HFFc6 (cell line): ENCODE measurements at places on chromosomes 12 and 14. TPM values are rescaled to one million over a fixed set of nuclear protein-coding genes. Genes with fewer than 3 reads are reported as not detected.

DNA sequence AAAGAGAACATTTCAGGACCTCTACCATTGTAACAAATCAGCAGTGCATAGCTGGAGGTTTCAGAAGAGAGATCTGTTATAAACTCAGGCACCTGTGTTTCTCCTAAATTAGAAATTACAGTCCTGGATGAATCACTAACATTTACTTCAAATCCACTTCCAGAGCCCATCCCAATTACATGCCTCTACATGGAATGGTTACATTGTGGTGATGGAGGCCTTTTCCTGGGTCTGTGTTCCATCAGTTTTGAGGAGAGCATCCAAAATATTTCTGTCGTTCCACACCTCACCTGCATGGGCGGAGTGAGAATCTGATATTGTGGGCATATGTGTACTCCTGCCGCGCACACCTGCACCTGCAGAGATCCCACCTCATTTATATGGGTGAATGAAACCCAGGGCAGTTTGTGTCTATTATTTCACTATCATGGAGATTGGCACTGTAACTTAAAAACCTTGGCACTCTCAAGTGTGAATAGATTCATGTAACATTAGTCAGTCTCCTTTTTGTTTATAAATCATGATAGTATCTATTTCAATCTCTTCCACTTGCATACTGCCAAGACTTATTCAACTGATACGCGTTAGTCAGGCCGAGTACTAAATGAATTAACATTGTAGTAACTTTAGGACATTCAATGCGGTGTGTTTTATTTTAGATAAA lies 215.1 kb upstream of the FAR2 start:
- DNase-seq, result no peak

DNA sequence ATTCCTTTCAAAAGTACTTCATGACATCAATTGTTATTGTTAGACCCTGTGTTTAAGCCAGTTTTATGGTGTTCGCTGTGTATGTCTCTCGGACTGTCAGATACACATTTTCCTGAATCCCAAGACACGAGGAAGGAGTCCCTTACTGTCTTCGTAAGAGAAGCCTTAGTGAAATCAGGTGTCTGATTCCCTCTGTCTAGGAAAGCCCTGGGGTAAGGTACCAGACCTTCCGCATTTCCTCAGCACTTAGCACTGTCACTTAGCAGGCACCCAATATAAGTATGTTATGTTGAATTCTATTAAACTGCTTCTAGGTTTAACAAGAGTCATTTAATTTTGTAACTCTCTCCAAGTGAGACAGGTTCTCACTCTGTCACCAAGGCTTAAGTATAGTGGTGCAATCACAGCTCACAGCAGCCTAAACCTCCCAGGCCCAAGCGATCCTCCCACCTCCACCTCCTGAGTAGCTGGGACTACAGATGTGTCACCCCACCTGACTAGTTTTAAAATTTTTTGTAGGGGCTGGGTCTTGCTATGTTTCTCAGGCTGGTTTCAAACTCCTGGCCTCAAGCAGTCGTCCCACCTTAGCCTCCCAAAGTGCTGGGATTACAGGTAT lies 111.0 kb downstream of the BBS10 start:
- no peak for DNase-seq

GRCh38 chr12:103444983-103445382 lies 50.8 kb downstream of the C12orf42 start:
- DNase-seq, result no peak

The TM7SF3 gene
- 62.3 to 66.6 TPM (median 65.5 TPM) in 3 replicates for total RNA-seq
